ENCODE measurements at places on chromosomes 16 and 17. TPM values are rescaled to one million over a fixed set of nuclear protein-coding genes. Genes with fewer than 3 reads are reported as not detected.

DNA sequence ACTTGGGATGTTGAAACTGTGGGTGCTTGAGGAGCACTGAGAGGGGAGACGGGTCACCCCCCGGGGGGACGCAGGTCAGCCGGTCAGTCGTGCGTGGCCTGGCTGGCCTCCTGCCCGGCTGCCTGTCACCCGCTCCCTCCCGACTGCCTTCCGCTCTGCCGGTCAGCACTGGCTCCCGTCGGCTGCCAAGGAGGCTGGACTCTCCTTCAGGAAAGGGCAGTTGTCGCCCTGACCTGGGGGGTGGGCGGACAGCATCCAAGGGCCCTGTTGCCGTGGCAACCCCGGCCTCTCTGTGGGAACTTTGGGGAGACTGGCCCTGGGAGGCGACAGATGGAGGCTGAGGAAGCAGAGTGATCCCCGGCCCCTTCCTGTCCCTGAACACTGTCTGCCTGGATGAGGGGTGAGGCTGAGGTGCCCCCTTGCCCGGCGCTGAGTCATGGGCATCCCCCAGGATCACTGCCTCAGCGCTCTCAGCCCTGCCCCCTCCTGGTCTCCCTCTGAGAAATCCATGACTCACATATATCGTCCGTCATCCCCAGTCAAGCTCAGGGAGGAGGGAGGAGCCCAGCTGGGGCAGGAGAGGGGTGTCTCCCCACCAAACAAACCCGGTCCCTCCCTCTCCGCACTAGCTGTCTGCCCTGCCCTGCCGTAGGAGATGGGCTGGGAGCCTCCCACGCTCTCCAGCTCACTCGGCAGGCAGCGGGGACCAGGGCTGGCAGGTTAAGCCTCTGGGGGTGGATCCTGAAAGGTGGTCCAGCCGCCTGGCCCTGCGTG is at the start of gene ADGRG1:
Gene ADGRG1, plus strand, starts transcription at position 623 of the 774 bp plus-strand sequence. CDS start 21,658 bp downstream, outside the sequence.
- no peaks in the 10 kb centered on the region for H3K36me3 ChIP-seq
- peaks cover 88% of the 10 kb centered on the region for H3K4me1 ChIP-seq
- peak; percentile 22 for DNase-seq
- peak within 1 kb of the TSS; percentile 33 for H3K4me3 ChIP-seq
- H3K27ac ChIP-seq: peak within 1 kb of the TSS; percentile 74

GRCh38 chr16:89150981-89151380 is 20.6 kb upstream of the CDH15 start:
- no peak for DNase-seq
- H3K27ac ChIP-seq: no peak overlapping the region
- peaks cover 40% of the 10 kb centered on the region for H3K4me1 ChIP-seq
- H3K36me3 ChIP-seq: peaks cover 5% of the 10 kb centered on the region
- no peaks in the 10 kb centered on the region for H3K27me3 ChIP-seq

DNA sequence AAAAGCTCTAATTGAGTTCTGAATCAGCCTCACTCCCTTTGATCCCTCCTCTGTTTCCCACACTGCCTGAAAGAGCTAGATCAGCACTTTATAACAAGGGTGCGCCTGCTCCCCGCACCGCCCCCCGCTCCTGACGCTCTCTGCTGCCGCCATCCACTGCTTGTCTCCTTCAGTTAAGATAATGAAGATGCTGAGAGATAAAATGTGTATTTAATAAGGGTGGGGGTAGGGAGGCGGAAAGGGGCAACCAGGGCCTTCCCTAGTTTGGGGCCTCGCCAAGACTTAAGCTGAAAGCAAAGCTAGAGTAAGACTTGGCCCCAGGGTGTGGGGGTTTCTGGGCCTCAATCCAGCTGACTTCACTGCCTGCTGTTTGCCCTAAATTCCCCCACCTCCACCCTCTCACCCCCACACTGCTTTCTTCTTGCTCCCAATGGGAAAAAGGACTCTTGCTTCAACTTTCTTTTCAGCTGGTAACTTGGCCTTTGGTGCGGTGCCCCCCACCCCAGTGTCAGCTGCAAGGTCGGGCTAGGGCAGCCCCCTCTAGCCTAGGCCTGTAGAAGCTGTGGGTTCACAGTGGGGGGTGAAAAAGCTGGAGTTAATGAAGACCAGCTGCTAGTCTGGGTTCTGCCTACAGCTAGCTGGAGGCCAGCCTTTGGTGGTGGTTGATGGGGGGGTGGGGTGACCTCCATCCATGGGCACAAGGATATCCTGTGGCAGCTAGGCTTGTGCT is 1.8 kb upstream of the RARA start:
- H3K27me3 ChIP-seq: no peaks in the 10 kb centered on the region
- no peak overlapping the region for H3K4me3 ChIP-seq
- peak overlapping the region; percentile 85 for H3K27ac ChIP-seq
- no peak for DNase-seq

- no peaks in the 10 kb centered on the region for H3K27me3 ChIP-seq
- no peak for DNase-seq
- H3K4me1 ChIP-seq: peaks cover 28% of the 10 kb centered on the region
- H3K4me3 ChIP-seq: no peak overlapping the region
- H3K36me3 ChIP-seq: peaks cover 74% of the 10 kb centered on the region
- H3K27ac ChIP-seq: no peak overlapping the region
Observed at GRCh38 chr17:82054351-82055022, 2.8 kb downstream of the GPS1 start.

DNA sequence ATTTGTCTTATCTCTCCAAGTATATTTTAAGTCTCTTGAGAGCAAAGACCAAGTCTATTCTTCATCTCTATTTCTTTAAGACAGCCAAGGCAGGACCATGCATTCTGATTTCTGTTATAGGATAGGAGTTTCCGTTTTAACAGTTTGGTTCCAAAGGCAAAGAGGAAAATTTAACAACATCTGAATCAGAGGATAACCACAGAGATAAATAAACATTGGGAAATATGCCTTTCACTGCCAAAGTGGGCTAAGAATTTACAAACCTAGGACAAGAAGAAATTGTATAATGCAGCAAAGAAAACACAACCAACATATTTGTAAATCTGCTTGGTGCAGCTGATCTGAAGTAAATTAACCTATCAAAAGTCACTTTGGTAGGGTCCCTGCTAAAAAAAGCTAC is 37.7 kb downstream of the USP32 start:
- H3K36me3 ChIP-seq: no peaks in the 10 kb centered on the region
- H3K27ac ChIP-seq: no peak overlapping the region
- peaks cover 5% of the 10 kb centered on the region for H3K4me1 ChIP-seq
- H3K27me3 ChIP-seq: no peaks in the 10 kb centered on the region
- DNase-seq: no peak
- no peak overlapping the region for H3K4me3 ChIP-seq

The TMEM132E gene
- total RNA-seq: 0.19 TPM

- H3K27me3 ChIP-seq: no peaks in the 10 kb centered on the region
- H3K4me3 ChIP-seq: peak overlapping the region; percentile 65
- DNase-seq: no peak
- no peaks in the 10 kb centered on the region for H3K36me3 ChIP-seq
- H3K27ac ChIP-seq: peak overlapping the region; percentile 83
Observed at GRCh38 chr17:18362698-18363100, 651 bp downstream of the SHMT1 start.

DNA sequence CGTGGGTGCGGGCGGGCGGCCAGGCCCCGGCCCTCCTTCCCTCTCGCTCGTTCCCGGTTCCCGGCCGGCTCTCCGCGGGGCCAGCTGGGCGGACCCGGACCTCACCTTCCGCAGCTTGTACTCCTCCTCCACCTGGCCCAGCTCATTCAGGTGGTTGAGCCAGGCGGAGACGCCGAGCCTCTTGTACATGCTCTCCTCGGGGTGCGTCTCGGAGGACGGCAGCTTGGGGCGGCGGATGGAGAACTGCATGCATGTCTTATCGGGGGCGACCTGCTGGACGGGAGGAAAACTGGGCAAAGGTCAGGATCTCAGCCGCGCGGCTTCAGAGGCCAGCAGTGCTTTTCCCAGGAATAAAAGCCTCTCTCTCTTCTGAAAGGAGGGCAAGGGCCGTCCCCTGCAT is 85.4 kb downstream of the TBC1D16 start:
- DNase-seq: no peak
- no peaks in the 10 kb centered on the region for H3K27me3 ChIP-seq
- H3K27ac ChIP-seq: no peak overlapping the region
- H3K4me3 ChIP-seq: no peak overlapping the region
- peaks cover 7% of the 10 kb centered on the region for H3K4me1 ChIP-seq

GRCh38 chr16:4293822-4294457 is 21.1 kb upstream of the TFAP4 start:
- peak overlapping the region; percentile 62 for H3K27ac ChIP-seq
- no peak overlapping the region for H3K4me3 ChIP-seq
- no peak for DNase-seq
- no peaks in the 10 kb centered on the region for H3K27me3 ChIP-seq

DNA sequence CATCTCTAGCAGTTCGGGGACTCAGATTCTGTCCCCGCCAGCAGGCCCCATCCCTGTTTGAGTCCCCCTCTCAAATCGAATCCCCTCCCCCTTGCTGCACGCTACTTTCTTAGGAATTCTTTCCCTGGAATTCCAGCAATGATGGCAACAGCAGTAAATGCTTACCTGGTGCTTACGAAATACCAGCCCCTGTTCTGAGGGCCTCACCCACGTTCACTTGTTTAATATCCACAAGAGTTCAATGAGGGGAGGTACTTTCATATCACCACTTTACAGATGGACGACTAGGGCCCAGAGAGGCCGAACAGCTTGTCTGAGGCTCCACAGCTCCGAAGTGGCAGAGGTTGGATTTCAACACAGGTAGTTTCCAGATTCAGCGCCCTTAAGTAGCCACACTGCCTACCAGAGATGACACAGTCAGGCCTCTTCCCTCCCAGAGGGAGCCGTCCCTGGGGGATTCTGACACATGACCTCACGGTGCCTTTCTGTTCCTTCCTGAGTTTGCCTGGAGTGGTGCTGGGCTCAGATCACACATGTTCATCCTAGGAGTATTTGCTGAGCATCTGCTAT is 120.7 kb upstream of the GSE1 start:
- no peak overlapping the region for H3K27ac ChIP-seq
- no peak overlapping the region for H3K4me3 ChIP-seq
- peaks cover 24% of the 10 kb centered on the region for H3K4me1 ChIP-seq
- H3K27me3 ChIP-seq: no peaks in the 10 kb centered on the region

GRCh38 chr17:63600569-63601438 is at the start of gene TACO1:
Gene TACO1 (plus strand): TSS chr17:63600895. CDS start chr17:63601084, 189 bp downstream.
- no peaks in the 10 kb centered on the region for H3K36me3 ChIP-seq
- peak within 1 kb of the TSS; percentile 73 for H3K4me3 ChIP-seq
- no peaks in the 10 kb centered on the region for H3K27me3 ChIP-seq
- H3K4me1 ChIP-seq: peaks cover 27% of the 10 kb centered on the region

The ITGAD gene
- total RNA-seq: 0.19 TPM

The ZNF597 gene
- 1.0 TPM for total RNA-seq

DNA sequence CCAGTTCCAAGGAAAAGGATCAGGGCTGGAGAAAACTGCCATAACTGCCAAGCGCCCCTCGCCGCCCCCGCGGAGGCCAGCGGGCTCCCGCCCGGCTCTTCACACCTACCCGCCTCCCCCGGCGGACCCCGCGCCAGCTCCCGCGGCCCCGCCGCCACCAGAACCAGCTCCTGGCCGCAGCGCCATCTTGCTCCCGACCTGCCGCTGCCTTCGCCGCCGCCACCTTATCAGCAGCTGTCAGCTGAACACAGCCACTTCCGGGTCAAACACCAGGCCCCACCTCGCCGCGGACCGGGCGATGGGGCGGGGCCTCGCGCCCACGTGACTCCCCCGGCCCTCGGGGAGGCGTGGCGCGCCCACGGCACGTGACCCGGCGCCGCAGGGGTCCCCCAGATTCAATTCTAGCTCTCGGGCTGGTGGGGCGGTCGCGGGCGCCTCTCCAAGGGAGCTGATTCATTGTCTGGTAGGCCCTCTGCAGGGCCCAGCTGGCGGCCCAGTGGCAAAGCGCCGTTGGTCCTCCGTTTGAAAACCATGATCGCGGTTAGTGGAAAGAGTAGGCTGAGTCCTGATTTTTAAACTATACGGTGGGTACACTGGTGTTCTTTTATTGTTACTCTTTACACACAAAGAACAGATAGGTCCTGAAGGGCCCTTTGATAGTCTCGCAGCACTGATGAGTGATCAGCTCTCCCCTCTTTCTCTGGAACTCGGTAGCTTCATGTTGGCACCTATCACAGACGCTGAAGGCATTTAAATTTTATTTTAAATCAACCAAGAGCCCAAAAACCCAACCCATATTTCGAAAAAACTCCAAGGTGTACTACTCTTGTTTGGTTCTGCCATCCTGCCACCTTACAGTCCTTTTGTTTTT is at the start of gene SYNRG:
Gene SYNRG, minus strand, starts transcription at position 249 of the 871 bp plus-strand sequence. Its CDS starts 63 bp downstream, at position 186.
- peaks cover 53% of the 10 kb centered on the region for H3K4me1 ChIP-seq
- peak within 1 kb of the TSS; percentile 82 for H3K4me3 ChIP-seq
- peak within 1 kb of the TSS; percentile 95 for H3K27ac ChIP-seq
- DNase-seq: peak; percentile 84

The CPHXL2 gene
- total RNA-seq: not detected

The PDIA2 gene
- total RNA-seq: not detected

The PIK3R6 gene
- total RNA-seq: 2.5 TPM

The CBFA2T3 gene
- total RNA-seq: 0.80 TPM

- H3K27ac ChIP-seq: no peak overlapping the region
- H3K4me1 ChIP-seq: peaks cover 3% of the 10 kb centered on the region
- DNase-seq: no peak
- H3K36me3 ChIP-seq: no peaks in the 10 kb centered on the region
- no peaks in the 10 kb centered on the region for H3K27me3 ChIP-seq
Observed at GRCh38 chr17:51107778-51108177, 12.9 kb downstream of the SPAG9 start.

The FXR2 gene
- 17.2 TPM for total RNA-seq

The FOXC2 gene
- total RNA-seq: 0.57 TPM
